Activated CD8-positive, alpha-beta T cell treated with anti-CD3 and anti-CD28 coated beads for 36 hours (primary cell): ENCODE measurements at places on chromosomes 3 and 15. TPM values are rescaled to one million over a fixed set of nuclear protein-coding genes. Genes with fewer than 3 reads are reported as not detected.

DNA sequence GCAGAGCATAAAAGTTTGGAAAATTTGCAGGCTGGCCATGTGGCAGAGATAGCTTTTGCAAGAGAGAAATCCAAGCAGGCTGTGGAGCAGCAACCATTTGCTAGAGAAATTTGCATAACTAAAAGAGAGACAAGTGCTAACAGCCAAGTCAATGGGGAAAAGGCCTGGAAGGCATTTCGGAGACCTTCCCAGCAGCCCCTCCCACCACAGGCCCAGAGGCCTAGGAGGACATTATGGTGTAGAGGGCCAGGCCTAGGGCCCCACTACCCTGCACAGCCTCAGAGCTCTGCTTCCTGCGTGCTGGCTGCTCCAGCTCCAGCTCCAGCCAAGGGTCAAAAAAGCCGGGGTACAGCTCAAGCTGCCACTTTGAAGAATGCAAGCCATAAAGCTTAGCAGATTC lies 82.7 kb downstream of the MYO5A start:
- no peak overlapping the region for H3K27ac ChIP-seq
- H3K36me3 ChIP-seq, result no peaks in the 10 kb centered on the region
- no peak for DNase-seq
- no peaks in the 10 kb centered on the region for H3K27me3 ChIP-seq
- peaks cover 20% of the 10 kb centered on the region for H3K4me1 ChIP-seq
- H3K4me3 ChIP-seq, result no peak overlapping the region

The IGSF10 gene
- not detected for total RNA-seq

GRCh38 chr3:157931517-157931916 lies 174.7 kb downstream of the SHOX2 start:
- H3K4me3 ChIP-seq, result no peak overlapping the region
- H3K36me3 ChIP-seq, result no peaks in the 10 kb centered on the region
- no peak overlapping the region for H3K27ac ChIP-seq

GRCh38 chr15:32953533-32953910 lies 235.7 kb downstream of the GREM1 start:
- peaks cover 3% of the 10 kb centered on the region for H3K27me3 ChIP-seq
- H3K27ac ChIP-seq, result no peak overlapping the region
- no peak for DNase-seq
- H3K4me3 ChIP-seq, result no peak overlapping the region
- no peaks in the 10 kb centered on the region for H3K36me3 ChIP-seq

DNA sequence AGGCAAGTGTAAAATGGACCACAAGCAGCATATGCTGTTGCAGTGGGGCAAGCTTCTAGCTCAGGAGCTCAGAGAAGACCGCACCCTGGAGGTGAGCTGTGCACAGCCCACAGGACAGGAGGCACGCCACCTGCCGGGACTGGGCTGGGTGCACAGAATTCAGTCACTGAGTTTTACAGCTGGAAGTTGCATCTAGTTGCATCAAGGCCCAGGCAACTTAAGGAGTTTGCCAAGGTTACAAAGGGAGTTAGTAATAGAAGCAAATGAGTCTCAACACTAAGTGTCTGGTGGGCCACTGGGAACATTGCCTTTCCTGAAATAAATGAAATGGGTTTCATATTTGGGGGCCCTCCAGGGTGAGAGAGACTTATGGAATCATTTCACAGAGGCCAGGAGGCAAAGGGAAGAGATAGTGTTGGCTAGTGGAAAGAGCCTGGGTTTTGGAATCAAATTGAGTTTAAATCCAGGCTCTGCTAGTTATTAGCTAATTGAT lies 36.0 kb upstream of the TIMP4 start:
- H3K36me3 ChIP-seq, result no peaks in the 10 kb centered on the region
- H3K4me3 ChIP-seq, result peak overlapping the region; percentile 49
- peaks cover 68% of the 10 kb centered on the region for H3K4me1 ChIP-seq
- peak overlapping the region; percentile 92 for H3K27ac ChIP-seq
- peaks cover 5% of the 10 kb centered on the region for H3K27me3 ChIP-seq
- DNase-seq, result peak; percentile 58

DNA sequence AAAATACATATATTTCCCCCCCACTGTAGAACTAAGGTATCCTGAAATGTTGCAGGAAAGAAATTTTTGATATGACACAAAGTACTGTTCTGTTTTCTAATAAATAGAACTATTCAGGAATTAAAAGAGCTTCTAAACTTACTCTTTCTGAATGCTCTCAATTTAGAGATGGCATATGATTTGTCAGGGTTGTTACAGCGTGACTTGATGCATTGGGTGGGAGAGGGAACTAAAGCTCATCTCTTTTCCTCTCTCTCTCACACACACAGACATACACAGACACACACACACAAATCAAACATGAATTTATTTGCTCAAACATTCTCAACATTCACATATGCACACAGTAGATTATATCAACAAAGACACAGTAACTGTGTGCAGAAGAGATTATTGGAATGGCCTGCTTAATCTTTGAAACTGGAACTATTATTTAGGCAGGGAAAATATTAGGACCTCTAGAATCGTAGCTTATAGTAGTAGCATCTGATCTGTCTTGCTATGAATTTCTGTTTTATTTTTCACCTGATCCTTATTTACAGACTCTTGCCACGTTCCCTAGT lies 807.4 kb upstream of the GBE1 start:
- no peak overlapping the region for H3K27ac ChIP-seq
- H3K4me1 ChIP-seq, result no peaks in the 10 kb centered on the region
- no peaks in the 10 kb centered on the region for H3K27me3 ChIP-seq
- no peak overlapping the region for H3K4me3 ChIP-seq
- no peaks in the 10 kb centered on the region for H3K36me3 ChIP-seq
- no peak for DNase-seq

DNA sequence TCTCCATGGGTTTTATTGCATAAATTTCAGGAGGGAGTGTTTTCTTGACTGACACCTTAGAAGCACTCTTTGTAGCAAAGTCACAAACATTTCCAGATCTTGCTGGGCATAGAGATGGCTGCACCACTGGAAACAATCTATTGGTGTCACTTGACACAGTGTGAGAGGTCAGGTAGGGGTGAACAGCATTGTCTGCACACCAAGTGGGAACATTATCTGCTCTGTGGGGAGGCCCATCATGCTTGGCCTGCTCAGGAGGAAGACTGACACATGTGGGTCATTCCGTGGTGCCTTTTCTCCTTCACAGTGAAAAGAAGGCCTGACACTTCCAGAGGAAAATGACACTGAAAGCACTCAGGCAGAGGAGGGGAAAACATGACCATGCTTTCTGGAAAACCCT lies 149.9 kb upstream of the GALNT15 start:
- no peaks in the 10 kb centered on the region for H3K4me1 ChIP-seq
- DNase-seq, result no peak
- H3K27ac ChIP-seq, result no peak overlapping the region
- H3K4me3 ChIP-seq, result no peak overlapping the region
- peaks cover 4% of the 10 kb centered on the region for H3K27me3 ChIP-seq
- H3K36me3 ChIP-seq, result no peaks in the 10 kb centered on the region

- H3K36me3 ChIP-seq, result no peaks in the 10 kb centered on the region
- H3K27me3 ChIP-seq, result no peaks in the 10 kb centered on the region
- no peak overlapping the region for H3K27ac ChIP-seq
- no peak for DNase-seq
- H3K4me1 ChIP-seq, result no peaks in the 10 kb centered on the region
- H3K4me3 ChIP-seq, result no peak overlapping the region
Measured at GRCh38 chr3:106386050-106386449, 517.2 kb upstream of the CBLB start.

The SACM1L gene
- total RNA-seq, result 52.6 TPM

DNA sequence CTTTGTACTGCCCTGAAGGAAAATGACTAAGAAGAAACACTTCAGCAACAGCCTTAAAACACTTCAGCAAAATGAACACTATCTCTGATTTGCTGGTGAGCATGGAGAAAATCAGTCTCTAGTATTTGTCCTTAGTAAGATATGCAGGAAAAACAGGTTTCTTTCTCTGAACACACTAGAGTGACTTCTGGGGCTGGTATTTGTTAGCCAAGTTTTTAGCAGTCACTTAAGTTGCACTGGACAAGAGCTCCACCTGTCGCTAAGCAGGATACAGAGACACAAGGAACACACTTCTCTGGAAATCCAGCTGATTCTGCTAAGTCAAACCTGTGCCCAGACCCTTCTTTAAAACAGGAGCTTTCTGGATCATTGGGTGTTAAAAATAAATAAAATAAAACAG lies 65.3 kb downstream of the CHAC1 start:
- no peak for DNase-seq
- peaks cover 23% of the 10 kb centered on the region for H3K36me3 ChIP-seq
- no peaks in the 10 kb centered on the region for H3K27me3 ChIP-seq
- no peak overlapping the region for H3K4me3 ChIP-seq
- peaks cover 3% of the 10 kb centered on the region for H3K4me1 ChIP-seq

DNA sequence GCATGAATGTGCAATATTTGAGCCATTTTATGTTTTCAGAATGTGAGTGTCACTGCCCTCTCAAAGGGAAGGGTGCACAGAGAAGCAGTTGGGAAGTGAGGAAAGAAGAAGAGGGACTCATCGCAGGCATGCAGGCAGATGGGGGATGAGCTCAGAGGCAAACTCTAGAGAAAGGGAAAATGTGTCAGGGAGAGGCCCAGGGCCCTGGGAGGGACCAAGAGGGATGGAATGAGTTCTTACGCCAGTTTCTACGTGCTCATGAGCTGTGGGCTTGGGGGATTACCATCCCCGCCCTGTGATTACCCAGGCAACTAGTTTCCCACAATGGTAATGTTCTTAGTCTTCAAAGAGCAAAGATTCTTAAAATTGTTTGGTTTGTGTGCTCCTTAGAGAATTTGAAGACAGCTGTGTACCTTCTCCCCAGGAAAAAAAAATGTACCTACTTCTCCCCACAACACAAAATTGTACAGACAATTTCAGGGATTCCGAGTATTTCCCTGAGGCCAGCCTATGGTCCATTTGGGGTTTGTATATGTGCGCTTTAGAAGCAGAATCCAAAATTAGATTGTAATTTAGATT lies 17.8 kb downstream of the GCSAM start:
- no peaks in the 10 kb centered on the region for H3K27me3 ChIP-seq
- peak; percentile 38 for DNase-seq
- no peak overlapping the region for H3K4me3 ChIP-seq
- H3K36me3 ChIP-seq, result peaks cover 2% of the 10 kb centered on the region
- H3K27ac ChIP-seq, result peak overlapping the region; percentile 21

- H3K27ac ChIP-seq, result no peak overlapping the region
- no peak overlapping the region for H3K4me3 ChIP-seq
- no peaks in the 10 kb centered on the region for H3K27me3 ChIP-seq
- no peaks in the 10 kb centered on the region for H3K36me3 ChIP-seq
- H3K4me1 ChIP-seq, result no peaks in the 10 kb centered on the region
Measured at GRCh38 chr3:165491487-165491886, 295.3 kb upstream of the SLITRK3 start.

The KNL1 gene
- 22.8 TPM for total RNA-seq

DNA sequence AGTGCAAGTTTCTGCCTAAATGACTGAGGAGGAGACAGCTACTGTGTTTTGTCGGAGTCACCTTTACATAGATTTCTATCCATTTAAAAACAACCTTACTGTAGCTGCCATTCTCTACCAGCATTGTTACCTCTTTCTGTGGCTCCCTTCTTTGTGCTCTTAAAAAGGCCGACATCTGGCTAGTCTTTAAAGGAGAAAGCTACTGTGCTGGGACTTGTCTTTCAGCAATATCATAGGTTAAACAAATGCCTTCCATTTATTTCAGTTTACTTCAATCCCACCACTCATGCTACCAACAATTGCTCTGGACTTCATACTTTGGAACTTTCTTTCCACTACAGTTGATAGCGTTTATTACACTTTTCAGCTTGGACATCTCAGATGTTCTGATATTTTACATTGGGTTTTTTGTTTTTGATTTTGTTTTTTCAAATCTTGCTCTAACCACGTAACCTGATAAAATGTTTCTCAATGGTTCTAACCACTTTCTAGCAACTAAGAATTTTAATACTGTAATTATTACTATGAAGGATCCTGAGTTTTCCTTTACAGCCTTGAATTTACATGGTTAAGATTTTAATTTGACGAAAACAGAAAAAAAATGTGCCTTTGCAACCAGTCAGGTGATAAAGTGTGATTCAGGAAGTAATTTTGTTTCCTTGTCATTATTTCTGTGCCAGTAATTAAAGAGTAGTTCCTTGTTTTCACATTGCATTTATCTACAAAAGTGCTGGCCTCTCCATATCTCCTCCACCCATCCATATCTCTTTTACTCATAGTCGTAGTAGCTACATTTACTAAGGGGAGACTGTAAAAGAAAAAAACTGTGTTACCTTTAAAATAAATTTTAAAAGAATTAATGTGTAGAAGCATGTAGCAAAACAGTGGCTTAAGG lies 1.3 kb upstream of the CBLB start:
- no peak overlapping the region for H3K4me3 ChIP-seq
- DNase-seq, result no peak
- H3K4me1 ChIP-seq, result peaks cover 20% of the 10 kb centered on the region
- H3K27me3 ChIP-seq, result no peaks in the 10 kb centered on the region
- peaks cover 30% of the 10 kb centered on the region for H3K36me3 ChIP-seq

GRCh38 chr3:79887213-79887612 lies 119.4 kb upstream of the ROBO1 start:
- no peaks in the 10 kb centered on the region for H3K4me1 ChIP-seq
- no peak overlapping the region for H3K27ac ChIP-seq
- H3K4me3 ChIP-seq, result no peak overlapping the region
- no peaks in the 10 kb centered on the region for H3K36me3 ChIP-seq

DNA sequence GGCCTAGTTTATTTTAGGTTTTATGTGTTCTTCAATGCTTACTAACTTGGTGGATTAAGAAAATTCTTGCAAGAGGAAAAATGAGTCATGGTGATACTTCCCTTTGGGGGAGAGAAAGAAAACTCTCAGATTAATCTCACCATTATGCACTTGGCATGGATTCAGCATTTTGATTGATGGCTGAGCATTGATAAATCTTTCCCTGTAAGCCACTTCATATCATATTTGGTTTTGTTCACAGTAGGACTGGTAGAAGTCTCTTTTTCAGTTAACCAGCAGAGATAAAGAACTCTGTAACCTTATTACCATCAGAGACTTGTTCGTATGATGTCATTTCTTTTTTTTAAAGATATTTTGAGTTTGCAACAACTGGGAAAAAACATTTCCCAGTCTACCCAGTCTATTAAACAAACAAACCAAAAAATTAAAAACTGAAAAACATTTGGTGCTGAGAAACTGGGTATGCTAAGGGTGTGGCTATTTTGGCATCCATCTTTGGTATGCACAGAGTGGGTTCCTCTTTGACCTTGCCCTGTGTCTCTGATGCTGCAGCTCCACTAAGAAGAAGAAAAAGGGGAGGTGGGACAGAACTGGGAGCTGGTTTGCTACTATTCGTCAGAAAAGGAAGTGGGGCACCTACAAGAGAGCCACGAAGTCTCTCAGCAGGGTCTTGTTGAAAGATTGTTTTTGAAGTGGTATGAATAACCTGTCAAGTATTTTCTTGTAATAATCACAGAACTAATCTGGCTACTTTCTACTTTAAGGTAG lies 17.2 kb downstream of the TMOD3 start:
- peak overlapping the region; percentile 72 for H3K27ac ChIP-seq
- H3K27me3 ChIP-seq, result no peaks in the 10 kb centered on the region
- peaks cover 61% of the 10 kb centered on the region for H3K4me1 ChIP-seq

DNA sequence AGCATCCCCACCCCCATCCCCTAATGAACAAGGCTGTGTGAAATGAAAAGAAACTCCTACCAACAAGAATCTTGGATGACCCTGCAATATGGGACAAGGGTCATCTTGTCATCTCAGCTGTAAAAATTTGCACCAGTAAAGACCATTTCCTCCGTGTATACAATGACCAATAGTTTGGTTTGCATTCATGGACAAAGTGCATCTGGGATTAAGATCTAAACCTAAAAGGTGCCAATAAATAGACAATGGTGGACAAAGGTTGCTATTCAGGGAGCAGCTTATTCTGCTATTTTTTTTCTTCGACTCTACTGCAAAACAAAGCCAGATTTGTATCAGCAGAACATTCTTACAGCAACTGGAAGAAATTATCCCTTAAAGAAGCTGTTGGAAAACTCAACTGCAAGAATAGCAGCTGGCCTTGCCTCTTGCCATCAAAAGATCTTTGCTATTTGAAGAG lies 8.0 kb downstream of the MGLL start:
- H3K27me3 ChIP-seq, result no peaks in the 10 kb centered on the region
- no peak overlapping the region for H3K27ac ChIP-seq
- no peak overlapping the region for H3K4me3 ChIP-seq
- no peaks in the 10 kb centered on the region for H3K4me1 ChIP-seq
